ENCODE measurements at places on chromosomes 2 and 18. TPM values are rescaled to one million over a fixed set of nuclear protein-coding genes. Genes with fewer than 3 reads are reported as not detected.

- peak; percentile 90 for DNase-seq
Observed at GRCh38 chr2:74421221-74421870, at the start of the genes C2orf81 and WDR54. Gene C2orf81 (minus strand): TSS chr2:74421619. CDS start chr2:74421560, 59 bp downstream. Gene WDR54 (plus strand): TSS chr2:74421730. CDS start chr2:74422154, 424 bp downstream.

DNA sequence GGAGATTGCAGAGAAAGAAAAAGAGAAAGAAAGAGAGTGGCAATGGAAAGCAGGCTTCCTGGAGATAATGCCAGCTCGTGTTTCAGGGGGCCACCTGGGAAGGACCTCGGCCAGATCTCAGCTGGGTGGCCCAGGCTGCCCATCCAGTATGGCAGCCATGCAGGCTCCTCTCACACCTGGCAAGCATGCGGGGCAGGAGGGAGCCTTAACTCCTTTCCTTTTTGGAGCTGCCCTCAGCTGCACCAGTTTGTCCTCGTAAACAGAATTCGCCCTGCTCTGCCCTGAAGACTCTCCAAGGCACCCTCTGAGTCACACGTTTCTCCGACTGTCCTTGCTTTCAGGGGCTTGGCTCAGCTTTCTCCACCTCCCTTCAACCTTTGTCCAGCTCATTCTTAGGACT lies 59.5 kb upstream of the IGFBP5 start:
- no peak for DNase-seq

DNA sequence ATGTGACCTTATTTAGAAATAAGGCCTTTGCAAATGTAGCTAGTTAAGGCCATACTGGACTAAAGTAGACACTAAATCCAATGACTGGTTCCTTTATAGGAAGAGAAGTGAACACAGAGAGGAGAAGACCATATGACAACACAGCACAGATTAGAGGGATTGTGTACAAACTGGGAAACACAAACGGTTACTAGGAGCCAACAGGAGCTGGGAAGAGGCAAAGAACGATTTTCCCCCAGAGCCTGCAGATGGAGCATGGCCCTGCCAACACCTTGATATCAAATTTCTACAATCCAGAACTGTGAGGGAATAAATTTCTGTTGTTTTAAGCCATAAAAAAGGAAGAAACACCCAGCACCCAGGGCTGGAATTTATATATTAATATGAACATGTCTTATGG lies 38.7 kb upstream of the COL5A2 start:
- no peak for DNase-seq

CCDC178 gene
- total RNA-seq, result not detected

FZD7 gene
- 0.17 TPM for total RNA-seq

- no peak for DNase-seq
Observed at GRCh38 chr2:10709290-10709939, 12.0 kb upstream of the ATP6V1C2 start.

DNA sequence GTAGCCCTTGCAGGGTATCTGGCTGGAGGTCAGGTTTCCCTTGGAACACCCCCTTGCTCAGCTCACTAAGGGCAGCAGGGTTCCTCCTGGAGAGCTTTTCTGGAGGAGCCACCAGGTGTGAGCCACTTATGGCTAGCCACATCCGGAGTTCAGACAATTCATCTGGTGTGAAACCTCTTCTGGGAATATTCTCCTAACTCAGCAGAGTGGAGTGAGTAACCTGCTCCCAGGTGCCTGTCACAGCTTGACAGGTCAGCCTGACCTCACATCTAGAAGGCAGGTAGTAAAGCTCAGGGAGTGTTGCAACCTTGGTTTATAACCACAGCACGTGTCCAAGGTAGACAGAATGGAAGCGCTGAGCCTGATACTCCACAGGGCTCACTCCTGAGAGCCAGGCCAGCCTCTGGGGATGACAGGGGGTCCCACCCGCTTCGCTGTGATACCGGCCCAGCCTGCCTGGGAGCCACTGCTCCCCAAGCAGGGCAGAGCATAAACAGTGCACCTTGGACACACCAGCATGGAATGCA lies 62.6 kb upstream of the TGFA start:
- no peak for DNase-seq

GRCh38 chr2:15120631-15121030 lies 440.5 kb downstream of the NBAS start:
- DNase-seq, result no peak

GRCh38 chr18:12819322-12819721 lies 64.7 kb downstream of the PTPN2 start:
- peak; percentile 20 for DNase-seq

FAM237A gene
- not detected for total RNA-seq

Data from activated naive CD4-positive, alpha-beta T cell treated with anti-CD3 and anti-CD28 coated beads for 36 hours (primary cell).